ENCODE measurements at places on chromosomes 5 and 9.
A peak's percentile ranks its signal among the peaks of the same experiment; 100 is the strongest.

DNA sequence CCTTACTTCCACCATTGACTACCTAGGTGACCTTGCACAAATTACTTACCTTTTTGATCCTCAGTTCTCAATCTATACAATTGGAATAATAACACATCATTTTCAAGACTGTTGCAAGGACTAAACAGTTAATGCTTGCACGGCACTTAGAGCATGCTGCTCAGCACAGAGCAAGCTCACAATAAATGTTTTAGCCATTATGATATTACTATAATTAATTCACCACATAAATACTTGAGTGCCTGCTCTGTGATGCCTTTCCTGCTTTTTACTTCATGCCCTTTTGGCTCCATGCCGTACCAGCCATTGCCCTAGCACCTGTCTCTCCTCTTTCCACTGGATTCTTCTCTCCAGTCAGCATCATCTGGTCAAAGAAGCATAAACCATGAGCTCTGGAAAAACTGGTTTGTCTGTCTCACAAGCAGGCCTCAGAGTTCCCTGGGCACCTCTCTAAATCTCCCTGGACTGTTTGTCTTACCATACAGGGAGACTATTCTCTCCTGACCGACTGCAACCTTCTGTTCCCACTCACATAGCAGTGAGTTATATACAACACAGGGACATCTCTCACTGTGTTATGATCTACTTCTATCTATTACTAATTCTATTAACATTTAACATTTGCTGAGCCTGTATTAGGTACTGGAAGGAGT, 260.4 kb upstream of the ADRA1B start:
- DNase-seq: no peak

DNA sequence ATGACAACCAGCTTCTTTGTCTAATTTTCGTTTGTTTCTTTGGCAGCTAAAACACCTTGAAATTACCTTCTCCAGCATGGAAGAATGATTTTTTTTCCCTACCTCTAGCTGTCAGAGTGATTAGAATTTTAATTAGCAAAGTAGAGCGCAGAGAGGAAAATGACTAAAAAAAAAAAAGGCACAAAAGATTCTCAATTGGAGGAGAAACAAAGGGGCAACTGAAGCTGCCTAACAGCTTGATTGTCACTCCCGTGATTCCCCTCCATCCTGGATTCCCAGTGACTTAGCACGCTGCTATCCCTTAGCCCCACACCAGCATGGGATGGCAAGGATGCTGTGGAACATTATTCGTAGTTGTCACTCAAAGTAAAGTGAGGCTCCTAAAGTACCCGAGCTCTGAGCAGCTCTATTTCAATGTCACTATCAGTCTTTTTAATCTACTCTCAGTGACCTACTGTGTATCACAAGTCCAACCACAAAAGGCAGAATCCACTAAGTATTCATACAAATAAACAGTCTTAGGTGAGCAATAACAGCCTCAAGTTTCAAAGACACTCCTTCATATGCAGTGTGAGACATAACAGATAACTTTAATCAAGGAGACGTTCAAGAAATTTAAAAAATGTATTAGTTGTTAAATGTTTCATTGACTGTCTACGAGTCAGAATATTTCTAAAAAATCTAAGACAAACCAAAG, 710.0 kb upstream of the GRAMD2B start:
- DNase-seq: no peak

DNA sequence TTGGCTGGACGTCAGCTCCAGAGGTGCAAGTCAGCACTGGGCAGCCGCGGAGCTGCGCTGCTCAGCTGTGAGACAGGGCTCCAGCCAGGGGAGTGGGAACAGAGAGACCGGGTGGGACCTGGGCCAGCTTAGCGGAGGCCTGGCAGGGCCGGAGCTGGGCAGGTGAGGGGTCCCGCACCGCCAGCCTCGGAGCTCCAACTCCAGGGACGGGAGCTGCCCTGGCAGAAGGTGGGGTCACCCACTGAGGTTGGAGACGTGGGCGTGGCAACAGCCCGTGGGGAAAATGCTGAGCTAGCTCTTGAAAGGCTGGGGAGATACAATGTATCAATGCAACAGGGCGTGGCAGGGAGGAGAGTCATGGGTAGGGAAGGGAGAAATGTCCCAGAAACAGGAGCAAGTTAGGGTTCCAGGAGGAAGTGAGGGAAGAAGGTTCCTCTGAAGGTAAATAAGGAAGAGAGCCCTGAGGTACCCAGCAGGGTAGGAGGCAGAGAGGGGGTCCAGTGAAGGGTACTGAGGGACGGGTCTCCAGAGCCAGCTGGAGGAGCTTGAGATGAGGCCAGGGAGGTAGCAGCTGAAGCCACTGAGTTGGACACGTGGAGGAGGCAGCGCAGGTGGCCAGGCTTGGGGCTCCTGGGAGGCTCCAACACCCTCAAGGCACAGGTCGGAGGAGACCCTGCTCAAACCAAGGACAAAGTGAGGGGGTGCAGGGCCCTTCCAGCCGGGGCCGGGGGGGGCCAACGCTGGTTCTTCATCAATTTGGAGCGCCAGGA, 736 bp upstream of the NKD2 start:
- DNase-seq: peak; percentile 31

DNA sequence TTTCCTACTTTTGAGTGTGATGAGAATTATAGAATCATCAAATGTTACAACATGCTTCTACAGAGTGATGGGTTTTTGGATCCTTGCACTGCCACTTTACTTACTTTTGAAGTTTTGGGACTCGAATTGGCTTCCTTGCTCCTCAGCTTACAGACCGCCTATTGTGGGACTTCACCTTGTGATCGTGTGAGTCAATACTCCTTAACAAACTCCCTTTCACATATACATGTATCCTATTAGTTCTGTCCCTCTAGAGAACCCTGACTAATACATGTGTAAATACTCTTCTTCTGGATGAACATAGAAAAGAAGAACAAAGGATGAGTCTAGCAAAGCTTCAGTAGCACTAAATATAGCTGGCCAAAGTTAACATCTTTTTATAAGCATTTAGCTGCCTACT, 98.7 kb upstream of the PDE4D start:
- DNase-seq: no peak

- peak; percentile 81 for DNase-seq
Measured at GRCh38 chr9:133058550-133059320, 3.0 kb upstream of the CEL start.

- DNase-seq: no peak
Measured at GRCh38 chr5:155258161-155258560, 244.6 kb downstream of the KIF4B start.

GRCh38 chr5:66503203-66503789, 92.9 kb upstream of the MAST4 start:
- DNase-seq: no peak

DNA sequence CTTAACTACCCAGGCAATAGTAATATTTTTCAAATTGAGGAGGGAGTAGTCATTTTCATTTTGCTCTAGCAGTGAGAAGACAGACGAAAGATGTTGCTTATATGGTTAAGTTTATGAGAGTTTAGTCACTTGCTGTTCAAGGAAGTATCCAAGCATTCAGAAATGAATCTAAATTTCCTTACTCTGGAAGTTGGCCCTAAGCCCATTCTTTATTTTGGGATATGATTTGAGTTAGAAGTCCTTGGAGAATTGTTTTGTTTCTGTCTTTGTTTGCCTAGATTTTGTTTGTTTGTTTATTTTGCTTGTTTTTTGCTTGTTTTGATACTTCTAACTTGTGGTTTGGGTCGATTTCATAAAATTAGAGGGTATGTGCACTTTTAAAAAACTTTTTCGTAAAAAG, 146.4 kb upstream of the FGF10 start:
- DNase-seq: no peak

DNA sequence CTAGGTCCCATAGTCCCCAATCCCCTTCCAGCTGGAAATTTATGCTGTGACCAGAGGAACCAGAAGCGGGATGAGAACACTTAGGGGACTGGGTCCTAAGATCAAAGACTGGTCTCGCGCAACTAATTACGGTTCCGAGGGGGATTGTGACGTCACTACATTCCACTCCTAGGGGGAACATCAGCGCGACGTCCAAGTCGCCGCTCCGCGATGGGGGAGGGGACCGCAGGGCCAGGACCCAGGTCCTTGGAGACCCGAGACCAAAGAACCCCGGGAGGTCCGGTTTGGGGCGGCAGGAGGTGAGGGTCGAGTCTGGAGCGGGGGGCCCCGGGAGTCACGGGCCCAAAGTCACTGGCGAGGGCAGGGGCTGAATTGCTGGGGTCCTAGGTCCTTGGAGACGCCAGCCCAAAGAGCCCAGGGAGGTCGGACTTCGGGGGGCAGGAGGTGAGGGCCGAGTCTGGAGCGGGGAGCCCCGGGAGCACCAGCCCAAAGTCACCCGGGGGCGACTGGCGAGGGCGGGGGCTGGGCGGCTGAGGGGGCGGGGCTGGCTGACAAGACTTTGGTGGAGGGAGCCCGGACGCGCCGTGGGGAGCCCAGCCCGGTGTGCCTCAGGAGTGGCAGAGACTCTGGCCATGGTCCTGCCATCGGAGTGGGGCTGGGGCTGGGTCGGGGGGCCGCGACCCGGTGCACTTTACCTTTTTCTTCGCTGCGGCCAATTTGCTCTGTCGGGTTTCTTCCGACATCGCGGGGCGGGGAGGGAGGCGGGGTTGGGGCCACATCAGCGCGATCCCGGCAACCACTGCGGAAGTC, at the start of gene GOLGA2:
Gene GOLGA2, minus strand, starts transcription at position 810 of the 810 bp plus-strand sequence. Its CDS starts 31 bp downstream, at position 779.
- peak; percentile 29 for DNase-seq

DNA sequence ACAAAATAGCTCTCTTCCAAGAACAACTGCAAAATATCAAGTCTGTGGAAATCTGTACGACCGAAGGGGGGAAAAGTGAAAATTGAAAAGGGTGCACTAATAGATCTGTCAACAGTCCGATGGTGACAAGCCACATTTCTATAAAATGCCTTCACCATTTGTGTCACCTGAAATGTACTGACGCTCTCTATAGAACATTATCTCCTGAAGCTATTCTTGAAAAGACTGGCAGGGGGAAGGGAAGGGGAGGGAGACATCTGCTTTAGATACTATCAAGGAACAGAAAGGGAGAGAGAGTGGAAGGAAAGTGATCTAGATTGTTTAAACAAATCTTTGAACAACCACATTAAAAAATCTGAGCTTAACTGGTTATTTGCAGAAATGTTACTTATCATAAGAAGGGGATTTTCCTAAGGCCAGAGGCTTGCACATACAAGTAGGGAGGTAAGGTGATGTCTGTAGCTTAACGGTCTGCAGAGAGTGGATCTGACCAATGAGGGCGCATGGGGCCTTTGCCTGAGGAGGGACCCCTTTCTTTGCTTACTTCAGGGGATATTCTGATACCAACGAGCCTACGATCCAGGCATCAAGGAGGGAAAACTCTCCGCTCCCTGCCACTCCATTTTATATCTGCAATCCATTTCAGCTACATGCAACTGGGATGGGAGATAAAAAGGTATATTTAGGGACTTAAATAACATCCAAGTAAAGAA, 92.1 kb downstream of the CRB2 start:
- DNase-seq: no peak

DNA sequence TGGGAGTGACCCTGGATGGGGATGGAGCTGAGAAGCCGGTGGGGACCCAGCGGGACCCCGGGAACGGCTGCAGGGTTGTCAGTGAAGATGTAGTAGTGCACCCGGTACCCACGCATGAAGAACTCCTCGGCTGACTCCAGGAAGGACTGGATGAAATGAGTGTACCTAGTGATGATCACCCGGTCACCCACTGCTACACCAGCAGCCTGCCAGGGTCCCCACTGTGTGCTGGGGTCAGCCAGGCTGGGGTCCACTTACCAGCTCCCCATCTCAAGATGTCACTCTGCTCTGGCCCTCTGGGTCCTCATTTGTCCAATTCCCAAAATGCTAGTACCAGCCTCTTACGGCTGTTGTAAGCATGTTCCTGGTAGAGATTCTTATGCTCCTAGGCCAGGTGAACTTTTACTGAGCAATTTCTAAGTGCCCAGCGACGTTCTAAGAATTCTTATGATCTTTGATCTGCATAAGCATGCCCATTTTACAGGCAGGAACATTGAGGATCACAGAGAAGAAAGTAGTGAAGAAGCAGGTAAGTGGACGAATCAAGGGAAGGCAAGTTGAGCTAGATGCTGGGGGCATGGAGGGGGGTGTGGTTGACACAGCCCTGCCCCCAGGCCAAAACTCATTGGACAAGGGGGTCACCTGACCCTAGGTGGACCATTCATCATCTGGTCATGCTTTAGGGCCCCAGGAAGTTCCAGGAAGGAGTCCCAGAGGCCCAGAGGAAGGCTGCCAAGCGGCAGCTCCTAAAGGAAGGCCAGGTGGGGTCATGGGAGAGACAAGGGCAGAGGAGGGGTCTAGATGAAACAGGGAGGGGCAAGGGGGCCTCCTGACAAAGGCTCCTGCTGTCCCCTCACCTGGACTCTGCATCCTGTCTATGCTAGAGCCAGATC, 9.4 kb downstream of the GBGT1 start:
- peak; percentile 28 for DNase-seq

GRCh38 chr5:143550986-143551630, 147.6 kb upstream of the NR3C1 start:
- no peak for DNase-seq

DNA sequence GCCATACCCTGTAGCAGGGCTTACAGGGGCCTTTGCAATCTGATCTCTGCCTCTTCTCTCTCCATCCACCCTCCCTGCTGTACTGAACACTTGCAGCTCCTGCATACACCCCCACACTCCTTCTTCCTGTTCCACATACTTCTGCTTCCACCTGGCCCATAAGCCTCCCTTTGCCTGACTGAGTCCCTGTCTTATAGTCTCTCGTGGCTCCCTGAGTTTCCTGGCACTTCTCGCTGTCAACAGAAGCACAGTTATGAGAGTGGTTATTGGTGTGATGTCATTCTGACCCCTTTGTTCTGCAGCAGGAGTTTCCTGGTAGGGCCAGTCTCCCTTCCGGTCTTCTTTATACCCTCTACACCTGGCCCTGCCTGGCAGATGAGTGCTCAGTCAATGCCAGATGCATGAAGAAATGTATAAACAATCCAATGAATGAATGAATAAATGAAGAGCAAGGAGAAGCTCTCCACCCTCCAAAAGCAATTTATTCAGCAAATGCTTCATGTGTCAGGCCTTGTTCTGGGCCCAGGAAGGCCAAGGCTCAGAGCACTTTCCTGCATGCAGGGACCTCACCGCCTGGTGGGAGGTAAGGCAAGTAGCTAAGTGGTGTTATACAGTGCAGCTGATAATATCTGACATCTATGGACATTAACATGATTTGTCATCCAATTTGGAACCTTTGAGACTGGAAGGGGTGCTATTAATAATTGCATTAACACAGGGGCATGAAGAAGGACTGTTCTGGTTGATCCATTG, 20.5 kb upstream of the CSF1R start:
- no peak for DNase-seq

GRCh38 chr9:2857564-2858198, 13.8 kb upstream of the PUM3 start:
- DNase-seq: peak; percentile 88
